Kidney glomerular epithelial cell (primary cell): ENCODE measurements at places on chromosomes 13 and 19.
A peak's percentile ranks its signal among the peaks of the same experiment; 100 is the strongest.

GRCh38 chr13:46751811-46752635, 44.9 kb downstream of the ESD start:
- DNase-seq: no peak

- no peak for DNase-seq
These were observed 101.7 kb downstream of the TNFRSF19 start for GRCh38 chr13:23671897-23672296.

- no peak for DNase-seq
These were observed 46.8 kb downstream of the ARHGEF18 start for GRCh38 chr19:7395360-7396066.

DNA sequence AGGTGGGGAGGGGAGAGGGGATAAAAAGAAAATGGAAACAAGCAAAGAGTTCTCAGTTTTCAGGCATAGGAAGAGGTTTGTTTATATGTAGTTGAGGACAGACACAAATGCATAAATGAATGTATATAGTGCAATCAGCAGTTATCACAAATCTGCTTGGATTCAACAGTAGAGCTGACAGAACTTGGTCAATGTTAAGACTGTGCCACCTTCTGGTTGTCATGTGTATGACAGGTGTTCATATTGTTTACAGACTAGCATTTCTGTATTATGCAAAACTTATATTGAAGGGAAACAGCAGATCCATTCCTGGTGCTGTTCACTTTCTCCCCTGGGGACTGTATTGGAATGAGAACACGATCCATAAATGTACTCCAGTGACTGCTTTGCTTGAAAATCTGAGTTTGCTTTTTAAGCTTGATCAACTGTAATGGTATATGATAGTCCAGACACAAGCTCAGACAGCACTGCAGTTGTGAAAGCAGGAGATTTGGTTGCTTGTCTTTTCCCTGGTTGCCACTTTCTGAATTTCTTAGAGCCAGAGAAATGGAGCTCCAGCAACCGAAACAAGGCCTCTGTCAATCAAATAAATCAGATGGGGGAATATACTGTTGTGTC, 319.5 kb upstream of the OBI1 start:
- DNase-seq: peak; percentile 57

DNA sequence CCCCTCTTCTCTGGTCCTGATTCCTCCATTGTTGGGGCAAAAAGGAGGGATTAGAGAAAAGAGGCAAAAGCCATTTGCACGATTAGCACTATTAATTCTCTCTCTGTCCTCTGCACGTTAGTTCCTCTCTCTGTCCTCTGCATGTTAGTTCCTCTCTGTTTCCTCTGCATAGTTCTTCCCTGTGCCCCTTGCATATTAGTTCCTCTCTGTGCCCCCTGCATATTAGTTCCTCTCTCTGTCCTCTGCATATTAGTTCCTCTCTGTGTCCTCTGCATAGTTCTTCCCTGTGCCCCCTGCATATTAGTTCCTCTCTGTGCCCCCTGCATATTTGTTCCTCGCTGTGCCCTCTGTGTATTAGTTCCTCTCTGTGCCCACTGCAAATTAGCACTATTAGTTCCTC, 847.2 kb upstream of the GPC6 start:
- no peak for DNase-seq

- no peak for DNase-seq
These were observed 39.7 kb upstream of the RNF113B start for GRCh38 chr13:98216711-98217285.

GRCh38 chr13:24784319-24784718, 20.4 kb downstream of the RNF17 start:
- DNase-seq: no peak

GRCh38 chr19:48862827-48863226, 5.6 kb downstream of the PLEKHA4 start:
- DNase-seq: no peak

GRCh38 chr13:109209526-109209925, 576.9 kb downstream of the IRS2 start:
- DNase-seq: no peak

GRCh38 chr19:3162418-3163229, 15.9 kb upstream of the S1PR4 start:
- DNase-seq: no peak

GRCh38 chr13:98384739-98385138, 192.2 kb downstream of the STK24 start:
- peak; percentile 81 for DNase-seq

DNA sequence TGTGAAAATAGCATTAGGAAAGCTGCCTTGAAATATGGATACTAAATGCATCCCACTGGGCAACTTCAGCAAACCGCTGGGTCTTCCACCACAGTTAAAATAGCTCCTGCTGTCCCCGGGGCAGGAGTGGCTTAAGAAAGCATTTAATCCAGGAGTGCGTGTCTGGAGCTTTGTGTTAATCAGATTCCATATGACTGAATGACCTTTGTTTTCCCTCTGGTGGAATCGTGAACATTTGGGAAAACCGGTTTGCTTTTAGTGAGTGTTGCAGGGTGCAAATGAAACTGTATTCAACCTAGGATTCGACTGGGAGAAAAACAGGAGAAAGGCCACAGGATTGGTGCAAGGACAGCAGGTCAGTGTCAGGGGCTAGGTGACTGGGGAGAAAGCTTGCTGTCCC, 237.6 kb upstream of the MAB21L1 start:
- DNase-seq: no peak

- no peak for DNase-seq
These were observed 38.0 kb downstream of the FAM124A start for GRCh38 chr13:51260154-51260553.

DNA sequence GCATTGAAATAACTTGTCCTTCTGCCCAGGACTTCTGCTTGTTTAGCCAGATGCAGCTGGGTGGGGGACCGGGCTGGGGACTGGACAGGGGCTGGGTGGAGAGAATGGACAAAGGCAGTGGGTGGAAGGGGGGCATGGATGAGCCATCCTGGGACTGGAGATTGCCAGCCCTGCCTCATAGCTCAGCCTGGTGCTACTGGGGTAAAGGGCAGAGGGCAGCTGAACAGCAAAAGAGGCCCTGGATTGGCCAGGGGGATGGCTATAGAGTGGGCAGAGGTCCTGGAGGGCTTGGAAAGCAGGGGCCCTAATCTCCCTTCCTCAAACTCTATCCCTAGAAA, 17.7 kb upstream of the PLAUR start:
- DNase-seq: no peak

- no peak for DNase-seq
These were observed 27.3 kb downstream of the COL4A1 start for GRCh38 chr13:110279684-110280083.

DNA sequence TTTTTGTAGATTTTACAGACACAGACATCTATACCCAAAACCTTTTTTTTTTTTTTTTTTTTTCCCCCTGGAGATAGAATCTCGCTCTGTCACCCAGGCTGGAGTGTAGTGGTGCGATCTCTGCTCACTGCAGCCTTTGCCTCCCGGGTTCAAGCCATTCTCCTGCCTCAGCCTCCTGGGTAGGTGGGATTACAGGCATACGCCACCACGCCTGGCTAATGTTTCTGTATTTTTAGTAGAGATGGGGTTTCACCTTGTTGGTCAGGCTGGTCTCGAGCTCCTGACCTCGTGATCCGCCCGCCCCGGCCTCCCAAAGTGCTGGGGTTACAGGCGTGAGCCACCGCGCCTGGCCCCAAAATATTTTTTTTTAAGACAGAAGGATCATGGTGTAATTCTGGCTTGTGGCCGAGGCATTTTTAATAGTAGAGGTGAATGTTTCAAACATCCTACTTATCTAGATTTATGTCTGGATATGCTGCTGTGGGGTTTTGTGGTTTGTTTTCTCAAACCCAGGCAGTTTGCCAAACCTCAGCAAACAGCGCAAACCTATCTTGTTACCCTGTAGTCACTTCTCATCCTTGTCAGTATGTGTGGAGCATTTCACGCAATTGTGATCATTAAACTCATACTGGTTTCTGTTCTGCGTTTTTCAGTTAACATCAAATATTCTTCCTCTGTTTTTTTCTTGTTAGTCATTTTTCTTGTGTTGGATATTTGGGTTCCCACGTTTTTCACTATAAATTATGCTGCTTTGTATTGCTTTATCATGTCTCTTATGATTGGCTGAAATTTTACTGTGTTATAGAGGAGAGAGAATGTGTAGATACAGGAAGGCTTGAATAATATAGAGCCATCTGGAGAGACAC, 36.2 kb upstream of the GARRE1 start:
- DNase-seq: peak; percentile 96

DNA sequence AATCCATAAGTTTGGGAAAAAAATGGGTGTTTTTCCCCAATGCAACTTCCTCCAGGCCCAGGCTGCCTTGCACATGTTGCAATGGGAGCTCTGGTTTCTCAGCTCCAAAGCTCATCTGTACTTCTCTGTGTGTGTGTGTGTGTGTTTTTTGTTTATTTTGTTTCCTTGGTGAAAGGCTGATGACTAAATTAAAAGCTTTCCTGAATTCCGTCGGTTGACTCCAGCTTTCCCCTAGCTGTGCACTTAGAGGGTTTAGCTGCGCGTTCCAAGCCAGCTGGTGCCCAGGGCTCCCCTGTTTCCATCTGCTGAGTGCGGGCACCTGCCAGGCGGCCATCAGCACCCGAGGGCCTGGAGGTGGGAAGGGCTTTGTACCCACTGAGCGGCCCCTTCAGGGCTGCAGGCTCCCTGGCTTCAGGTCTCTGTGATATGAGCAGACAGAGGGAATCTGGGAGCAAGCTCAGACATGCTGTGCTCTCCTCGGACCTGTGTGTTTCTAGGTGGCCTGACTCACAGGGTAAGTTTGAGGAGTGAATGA, 129.1 kb upstream of the SOX1 start:
- DNase-seq: no peak

DNA sequence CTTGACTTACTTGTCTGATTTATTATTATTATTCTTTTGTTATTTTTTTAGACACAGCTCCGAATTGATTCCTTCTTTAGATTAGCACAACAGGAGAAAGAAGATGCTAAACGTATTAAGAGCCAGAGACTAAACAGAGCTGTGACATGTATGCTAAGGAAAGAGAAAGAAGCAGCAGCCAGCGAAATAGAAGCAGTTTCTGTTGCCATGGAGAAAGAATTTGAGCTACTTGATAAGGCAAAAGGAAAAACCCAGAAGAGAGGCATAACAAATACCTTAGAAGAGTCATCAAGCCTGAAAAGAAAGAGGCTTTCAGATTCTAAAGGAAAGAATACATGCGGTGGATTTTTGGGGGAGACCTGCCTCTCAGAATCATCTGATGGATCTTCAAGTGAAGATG, 29.4 kb downstream of the ERCC5 start:
- DNase-seq: no peak

DNA sequence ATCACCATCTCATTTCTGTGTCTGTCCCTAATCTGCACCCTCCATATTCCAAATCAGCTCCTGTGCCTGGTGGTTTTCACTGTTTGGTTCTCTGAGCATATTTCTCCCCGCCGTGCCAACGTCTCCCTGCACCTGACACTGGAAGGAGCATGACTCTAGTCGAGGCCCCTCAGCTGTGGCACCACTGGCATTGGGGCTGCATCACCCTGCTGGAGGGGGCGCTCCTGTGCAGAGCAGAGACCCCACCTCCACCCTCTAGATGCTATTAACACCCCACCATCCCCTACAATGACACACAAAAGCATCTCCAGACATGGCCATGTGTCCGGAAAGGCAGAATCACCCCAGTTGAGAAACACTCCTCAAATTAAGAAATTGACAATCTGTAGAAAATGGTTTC, 20.8 kb downstream of the ZSCAN5C start:
- DNase-seq: no peak

DNA sequence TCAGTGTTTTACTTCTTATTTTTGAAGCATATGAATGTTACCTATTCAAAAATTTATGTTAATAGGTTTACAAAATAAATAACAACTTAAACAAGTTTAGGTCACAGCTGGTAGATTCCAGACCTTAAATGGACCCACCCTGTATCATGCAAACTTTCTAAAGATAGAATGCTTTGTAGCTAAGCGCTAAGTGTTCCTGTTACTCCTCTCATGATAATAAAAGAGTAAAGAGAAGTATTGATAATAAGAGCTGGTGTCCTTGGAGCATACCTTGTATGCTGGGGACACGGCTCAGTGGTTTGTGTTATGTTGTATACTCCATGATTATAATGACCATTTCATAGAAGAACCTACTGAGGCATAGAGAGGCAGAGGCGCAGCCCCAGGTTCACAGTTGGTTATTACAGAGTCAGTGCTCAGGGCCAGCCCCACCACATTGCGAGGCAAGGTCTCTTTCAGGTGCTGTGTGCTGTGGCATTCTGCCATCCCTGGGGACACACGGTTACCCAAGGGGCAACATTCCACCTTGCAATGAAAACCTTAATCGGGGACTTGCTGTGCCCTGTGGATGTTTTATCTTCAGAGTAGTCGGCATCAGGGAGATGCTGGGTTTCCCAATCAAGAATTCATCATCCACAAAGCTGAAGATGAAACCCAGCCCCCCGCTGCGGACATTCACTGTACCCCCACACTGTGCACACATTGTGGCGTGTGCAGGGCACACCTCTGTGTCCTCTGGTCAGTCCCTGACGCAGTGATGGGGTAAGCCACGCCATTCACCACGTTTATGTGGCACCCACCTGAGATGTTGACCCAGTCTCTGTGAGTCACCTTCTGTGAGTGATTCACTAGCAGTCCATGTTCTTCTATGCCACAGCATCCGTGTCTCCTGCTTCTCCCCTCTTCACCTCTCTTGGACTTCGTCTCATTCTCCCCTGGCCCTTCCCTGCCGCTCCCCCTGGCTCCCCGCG, 186.7 kb downstream of the COL4A1 start:
- no peak for DNase-seq

DNA sequence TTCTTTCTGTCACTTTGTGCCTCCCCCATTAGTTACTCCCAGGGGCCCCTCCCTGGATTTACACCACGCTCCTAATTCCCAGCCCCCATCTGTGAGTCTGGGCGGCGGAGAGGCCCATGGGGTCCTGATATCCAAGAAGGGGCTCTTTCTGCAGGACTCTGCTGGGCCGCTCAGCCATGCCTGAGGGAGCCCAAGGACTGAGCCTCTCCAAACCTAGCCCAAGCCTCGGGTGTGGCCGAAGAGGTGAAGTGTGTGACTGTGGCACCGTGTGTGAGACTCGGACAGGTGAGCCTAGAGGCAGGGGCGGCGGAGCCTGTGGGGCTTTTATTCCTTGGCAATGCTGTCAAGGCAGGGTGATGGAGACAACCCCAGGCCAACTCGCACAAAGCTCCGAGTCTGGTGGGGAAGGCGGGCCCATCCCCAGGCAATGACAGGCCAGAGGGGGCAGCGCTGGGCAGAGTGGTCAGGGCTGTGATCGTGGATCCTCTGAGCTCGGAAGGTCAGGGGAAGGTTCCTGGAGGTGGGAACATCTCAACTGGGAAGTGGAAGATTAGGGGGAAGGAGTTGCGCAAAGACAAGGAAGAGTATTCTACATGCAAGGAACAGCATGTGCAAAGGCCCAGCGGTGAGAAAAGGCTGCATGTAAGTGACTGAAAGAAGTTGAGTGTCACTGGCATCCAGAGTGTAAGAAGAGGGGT, 1.6 kb downstream of the PLEKHG2 start:
- peak; percentile 18 for DNase-seq

DNA sequence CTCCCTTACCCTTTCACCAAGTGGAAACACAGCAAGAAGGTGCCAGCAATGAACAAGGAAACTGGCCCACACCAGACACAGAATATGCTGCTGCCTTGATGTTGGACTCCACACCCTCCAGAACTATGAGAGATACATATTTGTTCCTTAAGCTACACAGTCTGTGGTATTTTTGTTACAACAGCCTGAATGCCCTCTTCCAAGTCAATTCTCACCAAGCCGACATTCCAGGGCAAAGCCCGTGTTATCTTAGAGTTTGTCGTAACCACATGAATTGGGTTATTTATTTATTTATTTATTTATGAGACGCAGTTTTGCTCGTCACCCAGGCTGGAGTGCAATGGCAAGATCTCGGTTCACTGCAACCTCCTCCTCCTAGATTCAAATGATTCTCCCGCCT, 14.9 kb downstream of the FGF21 start:
- no peak for DNase-seq
